ENCODE measurements at places on chromosomes 3 and 15. TPM values are rescaled to one million over a fixed set of nuclear protein-coding genes. Genes with fewer than 3 reads are reported as not detected.

GRCh38 chr3:14845826-14846225, 27.1 kb downstream of the FGD5 start:
- no peak for DNase-seq

- DNase-seq, result no peak
These were observed 12.8 kb downstream of the SPTSSB start for GRCh38 chr3:161358488-161358887.

- DNase-seq, result no peak
These were observed 279.9 kb upstream of the UMPS start for GRCh38 chr3:124450366-124450765.

DNA sequence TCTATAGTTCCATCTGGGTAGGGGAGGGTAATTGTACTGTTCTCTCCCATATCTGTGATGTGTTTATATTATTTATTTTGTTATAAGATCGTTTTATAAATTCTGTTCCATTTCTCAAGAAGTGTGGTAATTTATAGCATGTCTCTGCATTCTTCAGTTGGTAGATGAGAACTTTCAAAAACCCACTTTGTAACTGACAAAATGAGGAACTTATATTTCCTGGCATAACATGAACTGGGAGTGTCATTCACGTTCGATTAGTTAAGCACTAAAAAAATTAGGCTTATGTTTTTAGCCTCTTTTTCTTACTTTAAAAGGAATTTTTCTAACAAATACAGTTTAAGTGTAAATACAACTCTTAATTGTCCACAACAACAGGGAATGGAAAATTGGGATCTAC, 230.8 kb downstream of the CGGBP1 start:
- DNase-seq, result no peak

RAB5A gene
- 75.3 TPM for total RNA-seq

DNA sequence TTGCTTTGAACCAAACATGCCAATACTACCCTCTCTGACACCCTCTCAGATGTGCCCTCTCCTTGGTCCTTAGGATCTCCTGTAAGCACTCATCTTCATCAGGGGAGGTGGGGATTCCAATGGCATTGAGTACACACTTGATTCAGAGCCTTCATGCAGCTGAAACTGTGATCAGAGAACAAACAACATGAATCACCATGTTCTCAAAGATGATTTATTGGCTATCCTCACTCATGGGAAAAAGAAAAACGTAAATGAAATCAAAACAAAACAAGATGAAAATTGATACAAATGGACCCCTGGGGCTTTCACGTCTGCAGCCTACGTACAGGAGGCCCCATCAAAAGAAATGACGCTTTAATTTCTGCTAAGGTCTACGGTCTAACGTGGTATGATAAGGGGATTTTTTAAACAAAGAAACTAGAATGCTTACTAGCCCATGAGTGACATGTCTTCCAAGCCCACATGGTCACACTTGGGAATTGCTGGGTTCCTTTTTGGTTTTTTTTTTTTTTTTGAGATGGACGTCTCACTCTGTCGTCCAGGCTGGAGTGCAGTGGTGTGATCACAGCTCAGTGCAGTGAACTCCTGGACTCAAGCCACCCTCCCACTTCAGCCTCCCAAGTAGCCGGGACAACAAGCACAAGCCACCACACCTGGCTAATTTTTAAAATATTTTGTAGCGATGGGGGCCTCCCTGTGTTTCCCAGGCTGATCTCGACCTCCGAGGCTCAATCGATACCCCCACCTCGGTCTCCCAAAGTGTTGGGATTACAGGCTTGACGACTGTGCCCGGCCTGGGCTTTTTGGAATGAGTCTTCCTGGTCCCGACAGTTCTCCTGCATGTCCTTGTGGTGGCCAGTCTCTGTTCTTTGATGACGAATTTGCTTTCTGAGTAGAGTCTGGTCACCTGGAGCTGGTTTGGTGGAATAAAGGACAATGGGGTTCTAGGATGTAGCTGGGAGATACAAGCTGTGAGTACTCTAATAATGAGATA, 202.6 kb downstream of the XXYLT1 start:
- DNase-seq, result no peak

DNA sequence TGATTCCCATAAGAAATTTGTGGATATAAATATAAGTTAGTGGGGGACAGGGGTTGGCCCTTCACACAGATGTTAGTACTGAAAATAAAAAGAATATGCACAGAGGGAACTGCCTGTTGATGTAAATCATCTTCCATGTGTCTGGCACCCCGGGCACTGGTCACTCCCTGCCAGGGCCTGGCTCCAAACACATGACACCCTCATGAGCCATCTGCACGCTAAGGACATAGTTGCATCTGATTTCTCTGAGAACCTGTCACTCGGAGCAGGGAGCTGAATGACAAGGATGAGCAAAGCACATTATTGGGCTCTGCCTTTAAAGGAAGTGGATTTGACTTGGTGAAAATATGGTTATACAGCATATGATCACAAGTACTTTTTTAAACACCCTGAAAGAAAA, 66.2 kb upstream of the TSC22D2 start:
- DNase-seq, result no peak

DNA sequence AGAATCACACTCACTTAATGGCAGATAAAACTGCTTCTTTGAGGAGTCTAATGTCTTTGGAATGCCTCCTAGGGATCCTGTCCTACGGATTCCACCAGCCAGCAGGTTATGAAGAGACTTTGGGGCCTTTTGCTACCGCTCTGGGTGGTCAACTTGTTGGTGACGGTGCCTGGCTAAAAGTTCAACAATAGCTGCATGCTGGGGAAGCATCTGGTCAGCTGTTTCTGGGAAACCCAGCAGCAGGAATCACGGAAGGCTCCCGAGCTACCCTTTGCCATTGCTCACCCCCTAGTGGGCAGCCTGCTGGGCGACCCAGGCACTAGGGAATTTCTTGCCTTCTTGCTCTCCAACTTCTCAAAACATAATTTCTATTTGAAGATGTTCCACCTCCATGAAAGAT, 263.3 kb downstream of the NEK10 start:
- DNase-seq, result no peak

ZIC1 gene
- not detected for total RNA-seq

TP63 gene
- total RNA-seq, result 0.31 TPM
